Cardiac fibroblast (primary cell): ENCODE measurements at places on chromosomes 6 and 20.

- DNase-seq = no peak
These were observed 57.1 kb downstream of the GJA1 start for GRCh38 chr6:121492536-121492935.

DNA sequence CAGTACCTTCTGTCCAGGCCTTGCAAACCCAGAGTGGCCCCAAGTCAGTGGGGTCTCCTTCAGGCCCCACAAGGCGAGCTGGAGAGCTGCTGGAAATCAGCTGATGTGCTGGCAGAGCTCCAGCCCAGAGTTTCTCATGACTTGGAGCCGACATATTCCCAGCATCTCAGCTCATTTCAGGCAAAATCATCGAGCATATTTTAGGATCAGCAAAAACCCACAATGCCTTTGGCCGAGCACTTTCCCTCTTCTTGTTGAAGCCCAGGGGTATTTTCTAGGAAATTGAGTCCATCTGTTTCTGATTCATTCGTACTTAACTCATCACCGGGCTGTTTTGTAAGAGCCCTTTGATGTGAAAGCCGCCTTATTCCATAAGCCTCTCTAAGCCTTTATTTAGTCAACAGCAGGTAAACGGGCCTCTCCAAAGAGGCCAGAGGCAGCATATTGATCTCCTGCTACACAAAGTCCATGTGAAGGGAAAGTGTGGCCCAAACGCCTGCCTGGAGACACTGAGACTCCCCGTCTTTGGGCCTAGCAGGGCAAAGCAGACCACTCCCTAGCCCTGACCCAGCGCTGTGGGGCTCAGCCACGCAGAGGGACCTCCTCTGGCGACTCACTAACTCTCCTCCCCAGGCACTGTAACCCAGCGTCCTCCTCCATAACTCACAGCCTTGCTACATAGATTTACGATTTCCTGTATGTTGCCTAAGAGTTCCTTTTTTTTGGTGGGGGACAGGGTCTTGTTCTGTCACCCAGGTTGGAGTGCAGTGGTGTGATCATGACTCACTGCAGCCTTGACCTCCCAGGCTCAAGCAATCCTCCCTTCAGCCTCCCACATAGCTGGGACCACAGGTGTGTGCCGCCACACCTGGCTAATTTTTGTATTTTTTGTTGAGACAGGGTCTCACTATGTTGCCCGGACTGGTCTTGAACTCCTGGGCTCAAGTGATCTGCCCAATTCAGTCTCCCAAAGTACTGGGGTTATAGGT, 12.1 kb upstream of the C20orf203 start:
- DNase-seq = peak; percentile 95

- peak; percentile 64 for DNase-seq
These were observed 970 bp downstream of the BLTP3A start for GRCh38 chr6:34792605-34793500.

- peak; percentile 50 for DNase-seq
These were observed 76.2 kb downstream of the FAM229B start for GRCh38 chr6:112163295-112164257.

GRCh38 chr20:3698591-3699001, 13.8 kb downstream of the SIGLEC1 start:
- no peak for DNase-seq

- no peak for DNase-seq
These were observed 82.0 kb downstream of the WASF1 start for GRCh38 chr6:110097443-110097842.

DNA sequence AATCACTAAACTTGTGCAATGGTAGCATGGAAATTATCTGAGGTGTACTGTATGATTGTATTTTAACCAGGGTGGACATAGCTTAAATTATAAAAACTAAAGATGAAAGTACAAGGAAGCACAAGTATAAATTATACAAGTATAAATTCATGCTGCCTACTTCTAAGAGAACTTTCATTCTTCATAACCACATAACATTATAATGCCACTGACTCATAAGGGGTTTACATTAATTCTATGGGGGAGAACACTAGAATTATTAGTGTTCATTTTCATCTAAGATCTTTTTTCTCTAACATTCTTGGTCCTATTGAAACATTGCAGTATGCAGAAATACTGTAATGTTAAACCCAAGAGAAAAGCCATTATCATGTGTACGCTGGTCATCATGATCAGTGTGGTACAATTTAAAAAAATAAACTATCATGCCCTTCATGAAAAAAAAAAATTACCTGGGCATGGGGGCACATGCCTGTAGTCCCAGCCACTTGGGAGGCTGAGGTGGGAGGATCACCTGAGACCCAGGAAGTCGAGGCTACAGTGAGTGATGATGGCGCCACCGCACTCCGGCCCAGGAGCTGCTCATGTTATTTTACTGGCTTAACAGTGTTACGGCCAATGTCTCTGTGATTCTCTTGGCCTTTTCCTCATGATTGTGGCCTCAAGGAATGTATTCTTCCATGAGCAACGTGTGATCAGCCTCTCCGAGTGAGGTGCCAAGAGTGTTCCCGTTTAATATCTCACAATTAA, 25.9 kb upstream of the AHCY start:
- no peak for DNase-seq

DNA sequence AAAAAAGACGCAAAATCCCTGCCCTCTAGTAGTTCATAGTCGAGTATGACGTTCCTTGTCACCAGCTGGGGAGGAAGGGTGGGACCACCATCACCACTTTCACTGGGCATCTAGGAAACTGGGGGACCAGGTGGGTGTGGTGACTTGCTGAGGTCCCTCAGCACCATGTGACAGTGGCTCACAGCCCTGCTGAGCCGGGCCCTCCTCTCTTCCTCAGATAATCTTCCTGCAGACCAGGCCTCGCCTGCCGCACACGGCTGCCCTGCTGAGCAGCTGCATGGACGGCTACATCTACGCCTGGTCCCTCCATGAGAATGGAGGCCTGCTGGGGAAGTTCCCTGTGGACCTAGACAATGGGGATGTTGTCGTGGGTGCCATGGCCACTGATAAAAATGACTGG, 71.5 kb downstream of the EFCAB8 start:
- no peak for DNase-seq

DNA sequence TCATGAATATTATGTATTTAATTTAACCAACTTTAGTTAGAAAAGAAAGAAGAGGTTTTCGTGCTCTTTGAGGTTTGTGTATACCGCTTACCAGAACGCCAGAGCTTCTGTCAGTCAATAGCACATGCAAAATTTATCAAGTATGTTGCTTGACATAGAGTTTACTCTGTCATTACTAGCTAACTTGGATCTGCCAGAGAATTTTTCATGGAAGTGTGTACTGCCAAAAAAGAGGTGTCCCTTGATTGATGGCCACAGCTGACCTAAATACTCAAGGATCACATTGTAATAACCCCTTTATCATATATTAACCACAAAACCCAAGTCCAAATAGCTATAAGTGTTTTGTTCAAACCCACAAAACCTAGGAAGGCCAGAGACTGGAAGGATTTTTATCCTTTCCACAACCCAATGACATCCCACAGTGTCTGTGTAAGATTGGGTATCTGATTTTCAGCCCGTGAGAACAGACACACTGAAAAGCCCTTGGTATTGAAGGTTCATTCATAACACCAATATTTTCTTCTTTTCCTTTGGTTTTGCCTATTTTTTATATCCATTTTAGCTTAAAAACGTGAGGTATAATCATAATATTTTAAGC, 194.0 kb upstream of the EYA4 start:
- peak; percentile 23 for DNase-seq

GRCh38 chr6:49151957-49152356, 311.1 kb downstream of the MMUT start:
- no peak for DNase-seq

GRCh38 chr6:104537180-104537579, 322.5 kb downstream of the HACE1 start:
- peak; percentile 46 for DNase-seq

GRCh38 chr6:41943456-41943855, 1.8 kb upstream of the CCND3 start:
- no peak for DNase-seq

DNA sequence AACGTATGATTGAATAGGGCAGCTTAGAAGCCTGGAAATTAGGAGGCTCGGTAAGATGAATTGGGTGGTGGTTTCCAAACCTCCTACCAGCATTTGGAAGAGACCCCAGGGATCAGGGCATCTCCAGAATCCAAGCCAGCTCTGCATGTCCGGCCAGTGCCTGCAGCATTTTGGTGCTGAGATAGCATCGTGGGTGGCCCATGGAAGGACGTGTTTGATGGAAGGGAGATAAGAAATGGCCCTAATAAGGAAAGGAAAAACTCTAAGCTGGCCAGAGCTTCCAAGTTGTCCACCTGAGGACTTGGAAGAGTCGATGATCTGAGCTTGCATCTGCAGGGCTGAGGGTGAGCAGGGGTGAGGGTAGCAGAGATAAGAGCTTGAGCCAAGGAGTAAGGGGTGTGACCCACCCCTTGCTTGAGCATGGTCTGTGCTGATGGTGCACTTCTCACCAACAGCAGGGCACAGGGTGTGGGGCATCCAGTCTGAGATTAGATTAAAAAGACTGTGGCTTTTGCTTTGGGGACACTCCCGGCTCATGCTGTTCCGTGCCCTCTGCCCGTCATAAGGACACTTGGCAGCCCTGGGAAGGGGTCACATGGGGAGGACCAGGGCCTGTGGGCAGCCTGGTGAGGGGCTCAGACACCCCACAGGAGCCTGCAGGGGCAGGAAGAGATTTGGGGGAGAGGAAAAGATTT, 213.2 kb downstream of the ERMARD start:
- DNase-seq = no peak

DNA sequence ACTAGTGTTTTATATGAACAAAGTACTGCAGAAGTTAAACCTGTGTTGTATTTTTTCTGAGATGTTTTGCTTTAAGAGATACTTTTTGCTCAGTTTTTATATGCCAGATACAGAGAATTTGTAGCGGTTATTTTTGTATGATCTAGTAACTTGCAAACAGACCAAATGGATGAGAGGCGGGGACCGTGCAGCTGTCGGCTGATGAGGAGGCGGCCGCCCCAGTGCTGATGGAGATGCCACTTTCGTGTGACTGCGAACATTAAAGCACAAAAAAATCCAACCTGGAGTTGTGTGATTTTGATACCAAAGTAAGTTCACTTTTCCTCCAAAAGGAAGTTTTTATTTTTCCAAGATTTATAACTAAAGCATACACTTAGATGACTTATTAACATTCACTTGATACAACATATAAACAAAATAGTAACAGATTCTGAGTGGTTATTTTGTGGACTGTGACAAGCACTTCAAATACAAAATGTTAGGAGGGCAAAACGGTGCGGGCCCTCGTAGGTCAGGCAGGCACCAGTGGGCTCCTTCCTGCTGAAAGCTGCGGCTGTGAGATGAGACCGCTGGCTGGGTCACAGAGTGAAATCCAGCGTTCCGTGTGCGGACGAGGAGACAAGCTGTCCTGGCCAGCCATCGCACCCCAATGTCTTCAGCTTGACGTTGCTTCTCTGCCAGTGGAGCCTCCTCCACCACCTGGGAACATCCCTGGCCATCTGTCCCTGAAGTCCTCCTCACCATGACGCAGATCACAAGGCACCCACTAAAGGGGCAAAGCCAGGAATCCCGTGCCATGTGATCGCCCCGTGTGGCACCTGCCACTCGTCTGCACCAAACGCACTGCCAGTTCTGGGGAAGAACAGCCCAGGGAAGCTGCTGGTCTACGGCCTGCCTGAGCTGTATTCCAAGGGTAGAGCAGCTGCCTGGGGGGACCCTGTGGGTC, 4.0 kb upstream of the OGFR start:
- DNase-seq = no peak

GRCh38 chr6:106972500-106972899, 2.0 kb downstream of the CD24 start:
- DNase-seq = no peak

- peak; percentile 98 for DNase-seq
These were observed 21.9 kb upstream of the CHMP4B start for GRCh38 chr20:33789109-33789857.

DNA sequence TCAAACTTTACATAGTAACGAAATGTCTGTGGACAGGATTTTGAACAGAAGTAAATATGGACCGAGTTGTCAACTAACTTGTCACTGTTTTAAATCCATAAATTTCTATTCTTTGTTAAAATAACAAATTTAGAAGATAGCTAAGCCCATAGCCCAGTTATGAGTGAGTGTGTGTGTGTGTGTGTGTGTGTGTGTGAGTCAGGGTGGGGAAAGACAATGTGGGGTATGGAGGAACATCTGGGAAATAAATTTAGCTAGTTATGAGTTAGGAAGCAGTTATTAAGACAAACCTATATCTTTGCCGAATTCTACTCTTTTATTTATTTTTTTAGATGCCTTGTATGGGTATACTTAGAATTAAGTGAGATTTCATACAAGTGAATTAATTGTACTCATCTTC, 9.0 kb downstream of the TPBG start:
- DNase-seq = no peak

GRCh38 chr6:44224029-44224964, 902 bp downstream of the SLC29A1 start:
- DNase-seq = no peak

GRCh38 chr20:33229843-33230242, 6.0 kb upstream of the BPIFA1 start:
- no peak for DNase-seq

GRCh38 chr6:35328108-35328723, 14.1 kb upstream of the PPARD start:
- no peak for DNase-seq

DNA sequence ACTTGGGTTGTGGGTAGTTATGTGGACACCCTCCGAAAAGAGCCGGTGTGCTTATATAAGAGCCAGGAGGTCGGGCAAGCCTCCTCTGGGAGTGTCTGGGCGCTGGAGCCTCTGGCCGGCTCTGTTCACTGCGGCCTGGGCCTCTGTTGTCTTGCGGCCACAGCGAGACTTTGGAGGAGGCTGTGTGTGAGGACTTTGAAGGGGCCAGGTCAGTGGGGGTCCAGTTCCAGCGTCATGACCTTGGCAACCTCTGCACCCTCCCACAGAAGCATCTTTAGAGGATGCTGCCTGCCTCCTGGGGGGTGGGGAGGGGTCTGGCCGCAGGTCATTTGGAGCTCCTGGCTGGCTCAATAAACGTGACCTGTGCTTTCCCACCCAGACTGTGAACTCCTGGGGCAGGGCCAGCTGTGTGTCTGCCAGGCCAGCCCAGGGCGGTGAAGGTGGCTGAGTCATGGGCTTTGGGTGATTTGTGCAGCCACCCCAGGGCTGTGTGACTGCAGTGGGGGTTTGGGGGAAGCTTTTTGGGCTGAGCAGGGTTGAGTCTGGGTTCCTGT, 1.2 kb downstream of the TCEA2 start:
- DNase-seq = peak; percentile 64

DNA sequence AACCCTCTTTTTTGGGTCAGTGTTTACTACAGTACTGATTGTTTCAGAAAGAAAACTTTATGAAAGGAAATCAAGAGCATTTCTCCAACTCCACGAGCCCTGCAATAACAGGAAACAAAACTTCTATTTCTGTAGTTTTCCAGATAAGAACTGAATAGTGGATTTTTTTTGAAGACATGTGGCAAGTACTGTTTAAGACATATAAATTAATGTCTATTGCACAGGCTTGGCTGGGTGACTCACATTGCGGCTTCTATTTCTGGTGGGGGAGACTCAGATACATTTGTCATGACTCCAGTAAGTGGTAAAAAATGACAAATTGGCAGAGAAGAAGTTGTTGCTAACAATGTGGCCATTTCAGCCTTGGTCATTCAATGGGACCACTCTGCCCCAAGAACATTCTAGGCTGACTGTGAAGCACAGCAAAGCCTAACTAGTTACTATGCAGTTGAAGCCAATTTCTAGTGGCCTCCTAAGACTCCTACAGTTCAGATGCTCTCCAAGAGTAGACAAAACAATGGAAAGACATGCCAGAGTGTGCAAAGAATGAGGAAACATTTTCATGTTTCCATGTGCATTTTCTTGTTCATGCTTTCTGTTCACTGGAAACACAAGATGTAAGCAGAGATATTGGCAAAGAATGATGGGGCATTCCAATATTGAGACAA, 200.9 kb downstream of the EDN1 start:
- DNase-seq = peak; percentile 95
